ENCODE measurements at places on chromosomes 7 and 10.

GRCh38 chr7:45881759-45882464 is 6.4 kb upstream of the IGFBP1 start:
- peak; percentile 83 for DNase-seq

DNA sequence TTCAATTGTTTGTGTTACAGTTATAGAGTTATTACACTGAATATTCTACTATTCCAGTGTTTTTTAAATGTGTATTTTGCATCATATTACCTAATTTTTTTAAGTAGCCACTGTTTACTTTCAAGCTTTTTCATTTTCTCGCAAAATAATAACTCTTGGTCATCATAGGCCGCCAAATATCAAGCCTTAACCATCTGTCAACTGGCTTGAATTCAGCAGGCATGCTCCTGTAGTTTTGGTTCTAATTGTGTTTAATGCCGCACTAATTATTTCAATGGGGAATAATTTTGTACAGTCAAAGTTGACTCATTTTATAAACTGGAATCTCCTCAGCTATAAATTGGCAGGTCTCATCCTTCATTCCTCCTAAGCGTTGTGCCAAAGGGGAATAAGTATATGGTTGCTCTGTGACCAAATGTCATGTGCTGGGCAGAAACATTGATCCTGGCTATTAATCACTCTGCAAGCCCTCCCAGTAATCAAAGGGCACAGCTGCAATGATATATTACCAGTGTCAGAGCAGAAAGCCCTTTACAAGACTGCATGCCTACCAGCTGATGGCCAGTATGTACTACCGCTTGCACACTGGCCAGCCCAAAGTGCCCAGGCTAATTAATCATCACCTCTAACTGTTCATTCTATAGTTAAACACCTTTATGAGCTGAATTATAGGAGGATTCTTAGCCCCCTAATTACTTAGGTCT is 74.8 kb downstream of the SKAP2 start:
- DNase-seq: no peak

- peak; percentile 88 for DNase-seq
Observed at GRCh38 chr7:27172823-27173510, 1.2 kb downstream of the HOXA10 start.

DNA sequence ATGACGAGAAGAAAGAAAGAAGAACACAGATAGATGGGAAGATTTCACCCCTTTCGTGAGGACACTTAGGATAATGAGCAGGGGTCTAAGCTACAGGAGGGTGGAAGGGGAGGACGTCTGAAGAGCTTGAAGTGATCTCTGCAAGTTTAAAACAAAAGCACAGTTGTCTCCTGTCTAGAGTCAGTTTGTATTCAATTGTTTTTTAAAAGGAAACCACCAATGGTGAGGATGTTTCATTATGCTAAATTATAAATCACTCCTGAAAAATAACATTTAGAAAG is 85.9 kb downstream of the ADAM12 start:
- DNase-seq: no peak

DNA sequence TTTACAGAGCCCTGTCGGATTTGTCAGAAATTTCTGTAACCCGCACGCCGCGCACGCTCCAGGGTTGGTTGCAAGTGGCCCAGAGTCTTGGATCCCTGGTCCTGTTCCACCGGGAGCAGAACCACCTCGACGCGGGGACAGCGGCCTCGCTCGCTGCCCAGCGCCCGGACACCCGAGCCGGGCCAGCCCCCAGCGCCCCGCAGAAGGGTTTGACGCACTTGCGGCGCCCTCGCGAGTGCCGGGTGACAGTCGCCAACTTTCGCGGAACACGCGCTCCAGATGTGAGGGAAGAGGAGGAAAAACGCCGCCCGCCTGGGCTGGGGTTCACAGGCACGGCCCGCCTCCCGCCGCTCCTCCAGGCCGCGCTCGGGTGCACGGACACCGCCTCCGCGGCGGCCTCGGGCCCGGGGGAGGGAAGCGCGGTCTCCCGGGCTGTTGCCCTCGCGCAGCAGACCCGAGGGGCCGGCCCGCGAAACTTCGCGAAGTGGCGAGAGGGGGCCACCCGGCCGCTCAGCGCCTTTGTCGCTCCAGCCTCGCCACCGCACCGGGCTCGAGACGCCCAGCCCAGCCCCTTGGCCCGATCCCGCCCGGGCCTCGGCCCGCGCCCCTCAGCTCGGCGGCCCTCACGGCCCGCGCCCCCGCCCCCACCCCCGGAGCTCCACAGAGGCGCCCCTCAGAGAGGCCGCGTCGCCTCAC is 514 bp downstream of the RNF216 start:
- no peak for DNase-seq

GRCh38 chr10:70206762-70207161 is 26.5 kb downstream of the PPA1 start:
- no peak for DNase-seq

- DNase-seq: no peak
Observed at GRCh38 chr7:38539477-38540081, 91.6 kb downstream of the AMPH start.

DNA sequence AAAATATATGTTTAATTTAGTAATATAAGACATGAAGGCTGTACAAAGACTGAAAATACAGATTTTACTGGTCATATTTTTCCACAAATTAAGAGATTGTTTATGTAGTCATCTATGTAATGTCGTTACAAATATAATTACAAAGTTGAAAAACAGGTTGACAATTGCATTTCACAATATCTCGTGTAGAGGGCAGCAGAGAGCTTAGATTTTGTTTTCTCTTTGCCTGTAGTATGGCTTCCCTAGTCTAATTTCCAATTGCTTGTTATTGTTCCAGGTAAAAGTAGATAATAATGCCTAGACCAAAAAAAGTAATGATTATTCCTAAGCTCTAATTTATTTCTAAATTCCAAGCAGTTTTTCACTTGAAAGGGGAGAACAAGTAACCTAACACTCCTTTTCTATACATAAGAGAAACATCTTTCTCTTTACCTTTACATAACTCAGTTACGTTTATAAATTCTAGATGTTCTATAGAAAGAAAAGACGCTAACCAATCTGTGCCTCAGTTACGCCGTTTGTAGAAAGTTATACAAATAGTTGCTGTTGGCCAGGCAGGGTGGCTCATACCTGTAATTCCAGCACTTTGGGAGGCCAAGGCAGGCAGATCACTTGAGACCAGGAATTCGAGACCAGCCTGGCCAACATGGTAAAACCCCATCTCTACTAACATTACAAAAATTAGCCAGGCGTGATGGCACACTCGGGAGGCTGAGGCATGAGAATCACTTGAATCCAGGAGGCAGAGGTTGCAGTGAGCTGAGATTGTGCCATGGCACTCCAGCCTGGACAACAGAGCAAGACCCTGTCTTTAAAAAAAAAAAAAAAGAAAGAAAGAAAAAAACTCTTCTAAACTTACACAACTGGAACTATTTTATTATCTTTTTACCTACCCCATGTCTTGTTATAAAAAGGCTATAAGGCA is 30.0 kb downstream of the NET1 start:
- DNase-seq: no peak

DNA sequence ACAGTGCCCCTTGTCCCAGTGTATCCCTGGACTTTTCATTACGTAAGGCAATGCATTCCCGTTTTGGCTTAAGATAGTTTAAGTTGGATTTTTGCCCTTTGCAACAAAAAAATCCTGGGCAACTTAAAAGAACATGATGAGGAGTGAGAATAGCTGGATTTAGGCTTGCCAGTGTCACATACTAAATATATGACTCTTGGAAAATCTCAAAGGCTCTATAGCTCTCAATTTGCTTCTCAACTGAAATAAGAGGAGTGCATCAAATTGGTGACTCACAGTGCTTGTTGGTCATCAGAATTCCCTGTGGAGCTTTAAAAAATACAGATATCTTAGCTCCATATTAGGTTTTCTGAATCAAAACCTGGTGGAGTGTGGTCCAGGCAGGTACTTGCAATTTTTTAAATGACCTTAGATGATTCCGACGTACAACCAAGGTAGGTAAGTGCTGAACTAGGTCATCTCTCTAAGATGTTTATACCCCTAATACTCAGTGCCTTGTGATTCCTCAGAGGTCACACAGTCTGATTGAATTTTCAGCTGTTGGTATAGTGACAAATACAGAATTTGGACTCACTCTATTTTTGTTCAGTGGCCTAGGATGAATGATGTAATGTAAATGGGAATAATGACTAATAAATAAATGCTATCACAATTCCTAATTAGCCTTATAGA is 33.9 kb upstream of the ORC5 start:
- DNase-seq: no peak

DNA sequence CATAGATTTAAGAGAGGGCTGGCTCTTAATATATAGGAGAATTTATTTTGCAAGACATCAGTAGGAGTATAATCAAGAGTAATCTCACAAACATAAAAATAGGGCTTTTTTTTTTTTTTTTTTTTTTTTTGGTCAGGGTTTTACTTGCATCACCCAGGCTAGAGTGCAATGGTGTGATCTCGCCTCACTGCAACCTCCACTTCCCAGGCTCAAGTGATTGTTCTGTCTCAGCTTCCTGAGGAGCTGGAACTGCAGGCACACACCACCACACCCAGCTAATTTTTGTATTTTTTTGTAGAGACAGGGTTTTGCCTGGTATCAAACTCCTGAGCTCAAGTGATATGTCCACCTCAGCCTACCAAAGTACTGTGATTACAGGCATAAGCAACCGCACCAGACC is 535.3 kb downstream of the CCSER2 start:
- no peak for DNase-seq

- no peak for DNase-seq
Observed at GRCh38 chr10:45001381-45002148, 842 bp downstream of the ZNF22 start.

DNA sequence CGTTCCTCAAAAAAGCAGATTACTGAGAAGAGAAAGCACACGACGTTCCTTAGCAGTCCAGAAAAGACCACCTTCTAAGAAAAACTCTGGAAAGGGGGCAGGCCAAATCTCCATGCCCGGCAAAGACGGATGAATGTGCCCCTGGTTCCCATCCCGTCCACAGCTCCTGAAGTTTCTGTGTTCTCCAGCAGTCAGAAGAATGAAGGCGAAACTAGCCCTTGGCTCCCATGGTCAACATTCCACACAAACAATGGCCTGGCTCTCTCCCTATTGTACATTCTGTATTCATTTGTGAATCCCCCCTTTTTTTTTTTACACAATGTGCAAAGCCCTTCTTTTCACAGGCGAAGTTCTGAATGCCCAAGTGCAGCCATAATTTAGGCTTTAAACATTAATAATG is 5.3 kb downstream of the CTBP2 start:
- no peak for DNase-seq

DNA sequence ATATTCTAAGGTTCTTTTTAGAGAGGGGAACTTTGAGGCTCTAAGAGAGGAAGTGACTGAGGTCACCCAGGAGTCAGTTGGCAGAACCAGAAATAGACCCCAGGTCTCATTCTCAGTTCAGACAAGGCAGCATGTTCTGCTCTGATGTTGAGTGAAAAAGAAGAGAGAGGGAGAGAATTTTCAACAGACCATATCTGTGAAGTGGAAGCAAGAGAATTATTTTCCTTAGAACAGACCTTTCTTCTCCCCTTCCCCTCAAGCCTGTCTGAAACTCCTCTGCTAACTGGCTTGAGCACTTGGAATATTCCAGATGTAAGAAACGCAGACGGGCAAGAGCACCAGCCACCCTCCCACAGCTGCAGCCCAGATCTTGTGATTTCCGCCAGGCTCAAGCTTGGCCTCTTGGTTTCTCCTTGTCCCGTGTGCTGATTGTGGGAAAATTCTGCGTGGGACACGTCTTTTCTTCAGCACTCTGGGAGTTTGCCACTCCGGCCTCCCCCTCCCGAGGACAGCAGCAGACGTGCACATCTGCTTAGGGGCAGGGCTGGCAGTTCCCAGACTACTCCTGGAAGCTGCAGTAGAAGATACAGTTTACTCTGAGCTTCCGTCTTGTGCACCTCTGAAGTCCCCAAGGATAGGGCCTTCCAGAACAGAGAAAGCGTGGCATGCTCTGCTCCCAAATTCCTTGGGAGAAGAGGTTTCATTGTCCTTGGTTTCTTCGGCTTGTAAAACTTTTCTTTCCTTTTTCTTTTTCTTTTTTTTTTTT is 22.7 kb upstream of the IKZF1 start:
- DNase-seq: no peak

DNA sequence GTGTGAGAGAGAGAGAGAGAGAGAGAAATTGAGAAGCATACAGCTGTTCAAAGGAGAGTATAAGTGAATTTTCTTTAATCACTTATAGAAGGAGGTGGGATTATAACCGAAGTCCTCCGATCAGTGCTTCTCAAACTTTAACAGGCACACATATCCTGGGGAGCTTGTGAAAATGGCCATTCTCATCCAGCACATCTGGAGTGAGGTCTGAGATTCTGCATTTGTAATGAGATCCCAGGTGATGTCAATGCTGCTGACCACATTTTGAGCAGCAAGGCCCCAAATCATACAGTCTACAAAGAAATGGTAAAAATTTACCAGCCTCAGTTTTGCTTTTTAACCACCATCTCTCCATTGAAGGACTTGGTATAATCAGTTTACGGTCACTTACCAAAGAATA is 219.0 kb downstream of the PTEN start:
- no peak for DNase-seq

DNA sequence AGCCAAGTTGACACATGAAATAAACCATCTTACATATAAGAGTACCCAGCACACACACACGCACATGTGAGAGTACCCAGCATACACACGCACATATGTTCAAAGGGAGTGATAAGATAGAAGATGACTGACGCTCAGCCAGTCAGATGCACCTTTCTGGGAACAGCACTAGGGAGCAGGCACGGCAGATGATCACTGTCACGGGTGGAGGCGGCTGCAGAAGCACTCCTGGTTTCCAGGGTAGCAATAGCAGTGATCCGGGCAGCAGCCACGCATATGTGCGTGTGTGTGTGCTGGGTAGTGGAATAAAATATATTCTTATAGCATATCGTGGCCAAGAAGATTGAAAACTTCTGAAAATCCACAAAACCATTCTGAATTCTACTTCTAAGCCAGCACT is 85.8 kb upstream of the NAMPT start:
- no peak for DNase-seq

DNA sequence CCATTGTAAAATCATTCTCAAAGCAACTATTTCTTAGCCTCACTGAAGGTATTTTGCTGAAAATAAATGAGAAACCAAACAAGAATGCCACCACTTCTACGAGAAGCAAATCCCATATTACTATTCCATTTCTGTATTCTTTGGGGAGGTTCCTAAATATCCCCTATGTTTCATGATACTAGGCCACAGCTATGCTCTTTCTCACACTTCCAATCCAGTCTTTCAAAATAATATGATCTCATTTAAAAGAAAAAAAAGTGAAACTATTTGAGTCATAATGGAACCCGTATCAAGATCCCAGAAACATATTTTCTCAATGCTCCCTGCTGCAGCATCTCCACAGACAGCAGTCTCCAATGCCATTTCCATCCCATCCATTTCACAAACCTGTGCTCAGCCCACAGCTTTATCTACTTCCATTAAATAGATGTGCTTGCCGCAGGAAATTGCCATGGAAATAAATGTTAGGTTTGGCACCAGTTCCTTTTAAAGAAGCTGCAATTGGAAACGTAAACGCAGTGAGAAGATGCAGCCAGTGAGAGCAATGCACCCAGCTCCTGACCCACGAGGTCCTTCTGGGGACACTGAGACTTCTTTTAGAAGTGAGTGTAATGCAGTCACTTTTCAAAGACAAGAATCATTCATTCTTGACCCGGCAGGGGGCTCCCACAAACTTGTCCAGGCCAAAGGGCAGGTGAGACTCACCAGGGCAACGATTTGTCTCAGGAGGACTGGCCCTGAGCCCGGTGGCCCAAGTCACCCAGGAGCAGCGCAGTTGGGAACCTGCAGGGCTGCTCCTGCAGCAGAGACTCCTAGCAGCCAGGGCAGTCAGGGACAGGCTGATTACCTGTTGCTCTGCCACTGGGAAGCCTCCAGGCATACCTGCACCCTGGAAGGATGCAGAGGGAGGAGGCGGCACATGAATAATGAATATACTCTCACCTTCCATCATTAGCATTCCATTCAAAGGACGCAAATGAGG is 99.6 kb downstream of the C10orf90 start:
- DNase-seq: no peak

GRCh38 chr7:18278316-18278715 is 217.2 kb upstream of the HDAC9 start:
- DNase-seq: no peak

Data from AG09309 (cell line).